ENCODE measurements at places on chromosomes 16 and 17. TPM values are rescaled to one million over a fixed set of nuclear protein-coding genes. Genes with fewer than 3 reads are reported as not detected.

GRCh38 chr17:6893382-6894205 lies 62.1 kb upstream of the TEKT1 start:
- DNase-seq = no peak

DNA sequence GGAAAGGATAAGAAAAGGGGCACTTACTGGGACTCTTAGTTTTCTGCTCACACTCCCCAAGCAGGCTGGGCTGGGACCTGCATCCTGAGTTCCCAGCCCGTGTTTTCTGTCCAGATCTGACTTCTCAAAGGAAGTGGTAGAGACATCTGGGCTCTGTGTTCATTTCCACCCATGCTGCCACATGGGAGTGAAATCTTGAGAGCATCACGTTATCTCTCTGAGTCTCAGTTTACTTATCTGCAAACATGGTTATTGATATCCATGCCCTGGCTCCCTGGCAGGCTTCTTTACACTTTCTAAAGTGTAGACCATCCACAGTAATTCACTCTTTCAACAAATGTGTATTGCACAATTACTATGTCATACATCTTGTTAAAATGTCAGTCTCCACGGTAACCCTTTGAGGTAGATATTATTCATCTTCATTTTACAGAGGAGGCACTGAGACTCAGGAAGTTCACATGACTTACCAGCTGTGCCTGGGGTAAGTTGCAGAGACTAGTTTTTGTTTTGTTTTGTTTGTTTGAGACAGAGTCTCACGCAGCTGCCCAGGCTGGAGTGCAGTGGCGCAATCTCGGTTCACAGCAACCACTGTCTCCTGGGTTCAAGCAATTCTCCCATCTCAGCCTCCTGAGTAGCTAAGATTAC lies 3.4 kb downstream of the ZNF688 start:
- no peak for DNase-seq

GRCh38 chr16:30903596-30903995 lies 7.2 kb downstream of the CTF1 start:
- DNase-seq = peak; percentile 53

DNA sequence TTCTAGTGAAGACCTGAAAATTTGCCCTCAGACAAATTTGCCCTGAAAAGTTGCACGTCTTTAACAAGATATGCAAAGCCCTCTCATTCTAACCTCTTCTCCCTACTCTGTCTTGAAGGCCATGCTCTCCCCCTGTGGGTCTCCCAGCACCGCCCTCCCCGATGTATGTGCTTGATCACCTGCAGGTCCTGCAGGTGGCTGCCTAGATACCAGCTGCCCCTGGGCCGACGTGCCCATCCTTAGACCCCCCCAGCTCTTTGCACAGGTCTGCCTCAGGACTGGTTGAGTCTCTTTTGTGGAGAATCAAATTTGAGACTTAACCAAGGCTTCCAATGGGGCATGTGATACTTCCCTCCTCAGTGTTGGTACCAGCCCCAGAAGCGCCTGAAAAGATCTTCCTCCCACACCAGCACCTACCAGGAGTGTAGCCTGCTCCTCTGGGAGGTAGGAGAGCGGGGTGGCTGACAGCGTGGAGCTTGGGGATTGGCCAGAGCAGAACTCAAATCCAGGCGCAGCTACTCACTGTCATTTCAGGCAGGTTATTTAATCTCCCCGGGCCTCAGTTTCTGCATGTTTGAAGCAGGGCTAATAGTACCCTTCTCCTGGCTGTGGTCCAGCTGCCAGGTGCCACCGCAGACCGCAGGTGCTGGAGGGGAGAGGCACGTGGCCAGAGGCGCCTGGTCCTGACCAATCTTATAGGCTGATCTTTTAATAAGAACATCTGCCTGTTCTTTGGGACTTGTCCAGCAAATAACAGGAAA lies 4.5 kb upstream of the MRPL38 start:
- DNase-seq = peak; percentile 36

LPO gene
- total RNA-seq = not detected

- no peak for DNase-seq
Observed at GRCh38 chr16:60681043-60681442, 1355.2 kb downstream of the CDH8 start.

CLEC18B gene
- 1.6 TPM for total RNA-seq

GRCh38 chr16:6891496-6891895 lies 441.1 kb upstream of the RBFOX1 start:
- DNase-seq = no peak

DNA sequence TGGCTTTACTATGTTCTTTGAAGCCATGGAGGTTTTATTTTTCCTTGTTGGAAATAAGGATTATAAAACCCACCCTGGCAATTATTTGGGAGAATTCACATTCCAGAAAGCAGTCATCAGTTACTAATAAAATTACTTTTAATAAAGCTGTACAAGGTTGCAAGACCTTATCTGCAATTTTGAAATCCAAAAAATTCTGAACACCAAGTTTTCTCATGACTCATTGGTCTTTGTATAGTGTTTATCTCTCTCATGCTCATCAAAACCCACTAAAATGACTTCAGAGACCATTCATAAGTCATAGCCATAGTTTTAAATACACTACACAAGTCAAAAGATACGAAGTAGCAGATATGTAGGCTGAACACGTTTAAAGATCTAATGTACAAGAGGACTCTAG lies 6.0 kb upstream of the KRT38 start:
- DNase-seq = no peak

GRCh38 chr17:33273743-33274410 lies 19.2 kb downstream of the ASIC2 start:
- no peak for DNase-seq

CNGB1 gene
- 0.17 TPM for total RNA-seq

DNA sequence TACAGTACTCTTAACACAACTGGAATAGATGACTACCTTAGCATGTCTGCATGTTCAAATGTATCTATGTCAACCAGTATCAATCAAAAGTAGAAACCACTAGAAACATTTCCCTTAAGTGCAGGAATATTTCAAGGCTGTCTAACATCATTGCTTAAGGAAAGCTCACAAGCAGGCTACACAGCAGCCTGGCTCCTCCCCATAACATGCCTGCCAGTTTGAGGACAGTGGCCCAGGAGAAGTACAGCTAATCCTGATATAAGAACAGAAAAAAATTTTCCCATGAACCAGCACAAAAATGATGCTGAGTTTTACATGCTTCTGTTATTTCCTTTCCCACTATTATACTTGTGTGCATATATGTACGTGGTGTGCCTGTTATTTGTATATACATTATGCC lies 175.1 kb downstream of the MYO1D start:
- DNase-seq = no peak

MYLK3 gene
- not detected for total RNA-seq

DNA sequence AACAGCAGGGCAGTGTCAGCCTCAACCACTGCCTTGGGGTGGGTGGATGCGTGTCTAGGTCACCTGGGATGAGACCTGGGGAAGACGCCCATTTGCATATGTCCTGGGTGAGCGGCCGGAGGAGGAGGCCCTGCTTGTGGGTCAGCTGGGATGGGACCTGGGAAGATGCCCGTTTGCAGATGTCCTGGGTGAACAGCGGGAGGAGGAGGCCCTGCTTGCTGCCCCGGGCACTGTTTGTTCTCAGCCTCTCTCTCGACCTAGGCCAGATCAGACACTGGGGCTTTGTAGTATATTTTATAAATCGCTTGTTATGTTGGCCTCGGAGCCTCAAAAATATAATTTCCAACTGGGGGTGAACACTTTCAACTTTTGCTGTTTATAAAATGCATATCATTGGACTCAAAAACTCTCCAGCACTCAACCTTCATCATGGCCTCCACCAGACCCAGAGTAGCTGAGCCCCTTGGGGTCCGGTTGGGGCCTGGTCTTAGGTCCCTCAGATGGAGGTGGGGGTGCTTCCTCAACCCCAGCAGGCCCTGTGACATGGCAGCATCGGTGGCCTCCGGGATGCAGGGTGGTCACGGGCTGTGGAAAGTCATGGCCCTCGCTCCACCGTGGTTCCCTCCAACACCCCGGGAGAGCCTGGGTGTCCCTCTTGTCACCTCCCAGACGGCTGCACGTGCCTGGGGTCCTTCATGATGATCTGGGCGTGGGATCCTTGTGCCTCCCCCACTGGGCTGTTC lies 17.3 kb downstream of the DBNDD1 start:
- no peak for DNase-seq

- DNase-seq = no peak
Observed at GRCh38 chr17:55816532-55817396, 65.9 kb downstream of the PCTP start.

GRCh38 chr17:80881306-80881705 lies 110.3 kb upstream of the CHMP6 start:
- peak; percentile 10 for DNase-seq

- no peak for DNase-seq
Observed at GRCh38 chr16:85303354-85303883, 191.1 kb upstream of the CIBAR2 start.

GRCh38 chr16:81212830-81213465 lies 25.5 kb upstream of the BCO1 start:
- no peak for DNase-seq

- DNase-seq = no peak
Observed at GRCh38 chr17:43540821-43541674, 5.1 kb downstream of the ETV4 start.

GRCh38 chr16:13300066-13300840 lies 398.9 kb downstream of the SHISA9 start:
- no peak for DNase-seq

ZNF287 gene
- total RNA-seq = 3.8 TPM

DNA sequence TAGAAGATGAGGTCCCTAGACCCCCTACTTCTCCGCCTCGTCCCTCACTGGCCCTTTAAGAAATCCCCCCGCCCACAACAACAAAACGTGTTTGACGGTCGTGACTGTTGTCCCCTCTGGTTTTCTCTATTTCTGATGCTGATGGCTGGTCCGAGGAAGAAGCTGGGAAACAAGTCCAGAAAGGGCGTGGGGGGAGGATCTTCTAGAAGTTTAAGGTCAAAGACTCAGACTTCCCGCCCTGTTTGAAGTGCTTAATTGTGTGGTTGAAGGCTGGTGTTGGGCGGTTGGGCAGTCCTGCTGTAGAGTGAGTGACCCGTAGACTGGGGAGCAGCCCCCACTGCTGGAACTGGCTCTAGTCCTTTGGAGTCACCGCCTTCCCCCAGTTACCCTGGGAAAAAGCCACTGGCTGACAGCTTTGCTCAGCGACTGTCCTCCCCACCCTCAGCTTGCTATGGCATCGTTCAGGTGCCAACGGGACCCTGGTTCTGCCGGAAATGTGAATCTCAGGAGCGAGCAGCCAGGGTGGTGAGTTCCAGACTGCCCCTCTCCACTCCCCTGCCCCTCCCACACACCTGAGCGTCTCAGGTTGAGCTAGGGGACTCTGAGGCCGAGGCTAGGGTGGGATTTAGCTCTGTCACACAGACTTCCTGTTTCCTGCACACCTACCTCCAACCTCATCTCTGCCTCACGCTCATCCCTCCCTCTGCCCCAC lies 1.6 kb downstream of the MLLT6 start:
- DNase-seq = peak; percentile 40

DNA sequence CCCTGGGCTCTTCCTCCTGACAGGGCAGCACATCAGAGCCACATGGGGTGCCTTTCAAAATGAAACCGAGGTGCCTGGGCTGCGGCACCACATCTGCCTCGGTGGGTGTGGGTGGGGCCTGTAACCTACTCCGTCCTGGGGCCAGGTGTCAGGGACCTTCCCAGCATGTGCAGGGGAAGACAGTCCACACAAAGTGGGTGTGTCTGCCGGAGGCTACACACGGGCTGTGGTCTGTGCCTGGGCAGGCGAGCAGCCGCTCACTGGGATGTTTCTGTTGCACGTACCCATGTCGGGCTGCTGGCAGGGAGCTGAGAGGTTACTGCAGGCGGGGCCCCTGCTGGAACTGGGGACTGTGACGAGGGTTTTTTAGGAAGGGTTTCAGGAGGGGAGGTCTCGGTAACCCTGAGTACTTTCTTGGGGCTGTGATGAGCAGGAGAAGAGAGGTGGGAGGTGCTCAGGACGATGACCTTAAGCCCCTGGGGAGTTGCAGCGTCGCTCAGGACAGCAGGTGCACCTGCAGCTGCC lies 351.2 kb downstream of the SEC14L1 start:
- peak; percentile 54 for DNase-seq

DNA sequence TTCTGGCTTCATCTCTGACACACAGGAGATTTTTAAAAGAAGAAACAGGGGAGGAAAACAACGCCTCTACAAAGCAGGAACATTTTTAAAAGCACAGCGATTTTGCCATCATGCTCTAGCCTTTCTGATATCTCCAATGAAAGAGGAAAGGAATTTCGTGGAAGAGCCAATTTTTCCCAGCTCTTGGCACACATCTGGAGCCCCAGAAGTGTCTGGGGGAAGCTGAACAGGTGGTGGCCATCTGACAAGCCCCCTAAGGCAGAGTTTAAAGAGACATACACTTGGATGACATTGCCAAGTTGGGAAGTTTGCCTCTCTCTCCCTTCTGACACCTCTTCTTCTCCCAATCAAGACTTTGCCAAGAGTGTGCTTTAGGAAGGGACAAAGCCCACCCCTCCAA lies 82.1 kb downstream of the CCT6B start:
- DNase-seq = no peak

- no peak for DNase-seq
Observed at GRCh38 chr16:8720080-8720966, 45.9 kb downstream of the ABAT start.

DNA sequence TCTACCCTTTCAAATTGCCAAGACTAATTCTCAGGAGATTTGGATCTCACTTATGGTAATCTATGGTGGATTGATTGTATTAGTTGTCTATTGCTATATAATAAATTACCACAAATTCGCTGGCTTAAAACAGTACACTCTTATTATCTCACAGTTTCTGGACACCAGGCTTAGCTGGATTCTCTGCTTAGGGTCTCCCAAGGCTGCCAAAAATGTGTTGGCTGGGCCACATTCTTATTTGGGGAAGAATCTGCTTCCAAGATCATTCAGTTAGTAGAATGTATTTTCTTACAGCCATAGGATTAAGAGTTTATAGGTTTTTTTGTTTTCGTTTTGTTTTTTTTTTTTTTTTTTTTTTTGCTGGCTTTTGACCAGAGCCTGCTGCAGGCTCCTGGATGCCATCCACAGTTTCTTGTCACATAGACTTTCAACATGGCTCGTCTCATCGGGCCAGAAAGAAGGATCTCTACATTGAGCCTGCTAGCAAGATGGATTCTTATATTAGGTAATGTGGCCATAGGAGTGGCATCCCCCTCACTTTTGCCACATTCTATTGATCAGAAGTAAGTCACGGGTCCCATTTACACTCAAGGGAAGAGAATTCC lies 415.3 kb downstream of the KIF2B start:
- DNase-seq = no peak

DNA sequence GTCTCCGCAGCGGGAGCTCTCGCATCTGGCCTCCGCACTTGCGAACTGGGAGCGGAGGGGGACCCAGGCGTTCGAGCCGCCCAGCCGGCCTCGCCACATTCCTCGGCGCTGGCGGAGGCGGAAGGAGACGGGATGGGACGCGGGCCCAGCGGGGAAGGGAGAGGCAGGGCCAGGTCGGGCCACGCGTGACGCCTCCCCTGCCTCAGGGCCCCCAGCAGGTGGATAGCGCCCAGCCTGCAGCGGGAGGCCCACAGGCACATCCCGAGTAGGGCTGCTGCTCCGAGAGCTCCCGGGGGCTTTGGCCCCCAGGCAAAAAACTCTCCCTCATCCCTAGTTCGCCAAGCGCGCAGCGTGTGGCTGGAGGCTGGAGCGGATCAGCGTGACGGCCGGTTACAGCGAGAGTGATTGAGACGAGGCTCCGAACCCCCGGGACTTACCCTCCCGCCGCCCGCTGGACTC lies 800 bp downstream of the PLEKHH3 start:
- peak; percentile 64 for DNase-seq

MEFV gene
- total RNA-seq = 0.37 TPM

SRL gene
- 0.46 TPM for total RNA-seq
